ENCODE measurements at places on chromosomes 1 and 21. TPM values are rescaled to one million over a fixed set of nuclear protein-coding genes. Genes with fewer than 3 reads are reported as not detected.

DNA sequence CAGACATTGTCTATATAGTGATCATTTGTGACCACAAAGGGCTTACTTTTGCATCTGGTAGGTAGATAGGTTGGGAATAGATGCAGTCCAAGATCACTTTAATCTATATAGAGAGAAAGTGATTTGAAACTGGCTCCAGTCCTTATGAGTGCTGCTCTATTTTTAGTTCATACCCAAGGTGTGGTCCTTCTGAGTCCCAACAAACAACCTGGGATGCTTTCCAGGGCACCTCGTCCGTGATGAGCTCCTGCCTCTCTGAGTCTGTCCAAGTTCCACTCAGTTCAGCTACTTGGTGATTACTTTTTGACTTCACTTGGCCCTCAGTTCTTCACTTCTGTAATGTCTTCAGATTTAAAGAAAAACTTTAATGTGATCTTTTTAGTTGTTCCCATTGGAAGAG is 20.2 kb downstream of the DIP2A start:
- no peak overlapping the region for H3K4me3 ChIP-seq
- H3K36me3 ChIP-seq, result no peaks in the 10 kb centered on the region
- no peaks in the 10 kb centered on the region for H3K4me1 ChIP-seq
- no peak overlapping the region for H3K27ac ChIP-seq
- DNase-seq, result no peak

ERICH3 gene
- not detected for total RNA-seq

DNA sequence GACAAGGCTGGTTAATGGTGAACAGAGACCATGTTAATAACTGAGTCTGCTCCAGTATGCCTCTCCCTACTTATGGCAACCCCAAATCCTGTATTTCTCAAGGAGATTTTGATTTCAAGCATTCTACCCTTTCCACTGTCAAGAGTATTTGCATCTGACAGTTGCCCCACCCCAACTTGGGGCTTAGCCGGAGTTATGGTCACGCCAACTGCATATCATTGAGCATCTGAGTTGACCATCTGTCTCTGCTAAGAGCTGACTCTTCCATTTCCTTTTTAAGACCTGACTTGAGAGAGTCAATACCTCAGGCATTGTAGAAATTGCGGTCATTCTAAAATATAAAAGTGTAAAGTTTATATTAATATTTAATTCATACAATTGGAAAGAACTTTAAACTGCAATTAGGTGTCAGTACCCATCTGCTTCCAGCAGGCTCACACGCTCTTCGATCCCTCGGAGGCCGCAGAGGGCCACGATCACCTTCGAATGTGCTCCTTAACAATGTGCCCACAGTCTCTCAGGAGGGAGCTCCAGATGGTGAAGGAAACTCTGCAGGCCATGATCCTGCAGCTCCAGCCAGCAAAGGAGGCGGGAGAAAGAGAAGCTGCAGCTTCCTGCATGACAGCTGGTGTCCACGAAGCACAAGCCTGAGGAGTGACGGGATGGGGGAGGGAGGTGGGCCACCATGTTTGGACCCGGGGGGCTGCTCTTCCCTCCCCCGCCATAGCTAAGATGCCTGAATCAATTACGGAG is 409.8 kb downstream of the DISC1 start:
- H3K4me3 ChIP-seq, result no peak overlapping the region
- H3K27ac ChIP-seq, result no peak overlapping the region
- H3K27me3 ChIP-seq, result no peaks in the 10 kb centered on the region
- no peak for DNase-seq
- H3K4me1 ChIP-seq, result no peaks in the 10 kb centered on the region

GRCh38 chr1:15018767-15019166 is 134.8 kb upstream of the TMEM51 start:
- DNase-seq, result no peak
- no peaks in the 10 kb centered on the region for H3K4me1 ChIP-seq
- H3K36me3 ChIP-seq, result no peaks in the 10 kb centered on the region
- no peaks in the 10 kb centered on the region for H3K27me3 ChIP-seq
- H3K4me3 ChIP-seq, result no peak overlapping the region

MCOLN3 gene
- 0.98 TPM for total RNA-seq

FAM151A gene
- 0.66 TPM for total RNA-seq

MGST3 gene
- total RNA-seq, result 338 TPM

TMEM52 gene
- 9.8 TPM for total RNA-seq

DNA sequence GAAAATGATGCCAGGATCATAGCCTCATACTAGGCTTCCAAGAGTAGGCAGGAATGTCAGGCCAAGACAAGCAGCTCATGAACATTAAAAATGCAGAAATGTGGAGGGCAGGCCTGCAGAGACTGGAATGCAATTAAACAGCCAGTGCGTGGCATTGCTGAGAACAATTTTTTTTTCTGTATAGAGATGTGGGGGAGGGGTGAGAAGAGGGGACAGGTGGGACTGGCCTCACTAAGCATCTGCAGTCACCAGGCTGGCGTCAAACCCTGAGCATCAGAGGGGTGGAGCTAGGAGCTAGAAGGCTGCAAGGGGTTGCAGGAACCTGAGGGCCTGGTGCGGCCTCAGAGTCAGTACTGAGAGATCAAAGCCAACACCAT is 114.1 kb downstream of the TNR start:
- no peak for DNase-seq
- H3K4me3 ChIP-seq, result no peak overlapping the region
- no peaks in the 10 kb centered on the region for H3K36me3 ChIP-seq
- H3K27ac ChIP-seq, result no peak overlapping the region
- no peaks in the 10 kb centered on the region for H3K27me3 ChIP-seq
- H3K4me1 ChIP-seq, result no peaks in the 10 kb centered on the region

DNA sequence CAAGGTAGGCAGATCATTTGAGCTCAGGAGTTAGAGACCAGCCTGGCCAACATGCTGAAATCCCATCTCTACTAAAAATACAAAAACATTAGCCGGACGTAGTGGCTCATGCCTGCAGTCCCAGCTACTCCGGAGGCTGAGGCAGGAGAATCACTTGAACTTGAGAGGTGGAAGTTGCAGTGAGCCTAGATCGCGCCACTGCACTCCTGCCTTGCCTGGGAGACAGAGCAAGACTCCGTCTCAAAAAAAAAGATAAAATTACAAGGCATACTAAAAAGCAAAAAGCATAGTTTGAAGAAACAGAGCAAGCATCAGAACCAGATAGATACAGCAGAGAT is 61.2 kb upstream of the CDC42BPA start:
- H3K27ac ChIP-seq, result no peak overlapping the region
- no peaks in the 10 kb centered on the region for H3K27me3 ChIP-seq
- no peaks in the 10 kb centered on the region for H3K36me3 ChIP-seq
- no peak overlapping the region for H3K4me3 ChIP-seq

GRCh38 chr1:162200096-162200847 is 130.8 kb downstream of the NOS1AP start:
- H3K27ac ChIP-seq, result no peak overlapping the region
- H3K36me3 ChIP-seq, result no peaks in the 10 kb centered on the region
- H3K4me3 ChIP-seq, result no peak overlapping the region
- no peak for DNase-seq
- peaks cover 3% of the 10 kb centered on the region for H3K4me1 ChIP-seq

DNA sequence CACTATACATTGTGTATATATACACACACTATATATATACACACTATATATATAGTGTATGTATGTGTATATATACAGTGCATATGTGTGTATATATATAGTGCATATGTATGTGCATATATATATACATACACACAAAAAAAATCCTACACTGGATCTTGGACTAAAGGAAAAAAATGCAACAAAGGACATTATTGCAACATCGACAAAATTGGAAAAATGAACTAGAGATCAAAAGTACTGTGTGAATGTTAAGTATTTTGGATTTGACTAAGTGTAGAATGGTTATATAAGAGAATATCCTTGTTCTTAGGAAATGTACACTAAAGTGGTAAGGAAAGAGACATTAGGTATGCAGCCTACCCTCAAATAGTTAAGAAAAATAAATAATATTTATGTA is 36.5 kb downstream of the SMYD3 start:
- H3K36me3 ChIP-seq, result no peaks in the 10 kb centered on the region
- no peaks in the 10 kb centered on the region for H3K4me1 ChIP-seq
- DNase-seq, result no peak
- H3K4me3 ChIP-seq, result no peak overlapping the region

Data from colonic mucosa (tissue), 4 donors.